Kidney (tissue), 22 donors: ENCODE measurements at places on chromosomes 2 and 18. TPM values are rescaled to one million over a fixed set of nuclear protein-coding genes. Genes with fewer than 3 reads are reported as not detected.

- no peak for DNase-seq
Measured at GRCh38 chr18:51339856-51340255, 142.4 kb upstream of the MEX3C start.

STK17B gene
- 3.4 TPM for polyA plus RNA-seq

- no peak for DNase-seq
Measured at GRCh38 chr2:40329739-40330030, 122.2 kb downstream of the SLC8A1 start.

DNA sequence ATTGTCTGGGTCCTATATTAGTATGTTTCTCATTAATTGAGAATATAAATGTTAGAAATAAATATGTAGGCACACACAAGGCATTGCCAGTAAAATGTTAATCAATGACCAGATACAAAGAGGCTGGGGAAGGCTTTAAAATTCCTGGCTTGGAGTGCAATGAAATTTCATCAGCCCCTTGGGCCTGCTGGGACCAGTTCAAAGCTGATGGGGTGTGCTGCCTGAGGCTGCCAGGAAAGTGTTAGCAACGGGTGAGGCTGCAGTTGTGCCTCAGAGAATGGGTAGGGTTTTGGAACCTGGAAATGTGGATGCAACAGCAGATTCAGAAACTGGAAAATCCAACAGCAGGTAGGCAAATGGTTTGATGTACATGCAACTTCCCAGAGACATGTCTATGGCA is 68.9 kb downstream of the DIPK1C start:
- DNase-seq, result peak; percentile 31

CFC1 gene
- polyA plus RNA-seq, result not detected

DNA sequence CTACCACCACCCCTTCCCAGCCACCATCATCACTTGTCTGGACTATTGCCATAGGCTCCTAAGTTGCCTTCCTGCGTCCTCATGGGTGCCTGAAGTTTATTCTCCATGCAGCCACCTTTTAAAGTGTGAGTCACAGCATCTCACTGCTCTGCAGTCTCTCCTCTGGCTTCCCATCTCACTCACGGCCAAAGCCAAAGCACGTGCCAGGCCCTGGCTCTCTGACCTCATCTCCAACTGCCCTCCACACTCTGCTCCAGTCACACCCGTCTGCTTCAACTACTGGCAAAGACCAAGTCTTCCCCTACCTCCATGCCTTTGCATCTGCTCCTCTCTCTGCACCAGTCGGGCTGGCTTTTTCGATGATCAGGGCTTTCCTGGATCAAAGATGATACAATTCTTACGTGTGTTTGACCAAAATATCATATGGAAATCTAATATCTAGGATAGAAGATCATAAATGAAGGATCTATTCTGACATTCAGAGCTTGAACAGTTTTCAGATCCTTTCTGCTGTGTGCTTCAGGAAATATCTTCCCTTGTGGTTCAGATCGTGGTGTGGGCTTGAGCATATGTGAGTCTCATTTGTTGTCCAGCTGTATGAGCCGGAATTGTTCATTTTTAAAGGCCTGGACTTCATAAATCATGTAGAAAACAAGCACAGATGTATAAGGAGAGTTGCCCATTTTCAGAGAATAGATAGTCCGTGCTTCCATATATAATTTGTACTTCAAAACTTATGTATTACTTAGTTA is 175.6 kb downstream of the PRKCE start:
- DNase-seq, result no peak

TEX44 gene
- not detected for polyA plus RNA-seq

GRCh38 chr18:31577195-31577594 is 14.5 kb upstream of the TTR start:
- no peak for DNase-seq

VSNL1 gene
- 1.0 TPM for polyA plus RNA-seq

- no peak for DNase-seq
Measured at GRCh38 chr2:89845532-89845931, 1154.1 kb downstream of the RPIA start.

GRCh38 chr2:200820573-200821234 is 9.0 kb downstream of the BZW1 start:
- no peak for DNase-seq

DNA sequence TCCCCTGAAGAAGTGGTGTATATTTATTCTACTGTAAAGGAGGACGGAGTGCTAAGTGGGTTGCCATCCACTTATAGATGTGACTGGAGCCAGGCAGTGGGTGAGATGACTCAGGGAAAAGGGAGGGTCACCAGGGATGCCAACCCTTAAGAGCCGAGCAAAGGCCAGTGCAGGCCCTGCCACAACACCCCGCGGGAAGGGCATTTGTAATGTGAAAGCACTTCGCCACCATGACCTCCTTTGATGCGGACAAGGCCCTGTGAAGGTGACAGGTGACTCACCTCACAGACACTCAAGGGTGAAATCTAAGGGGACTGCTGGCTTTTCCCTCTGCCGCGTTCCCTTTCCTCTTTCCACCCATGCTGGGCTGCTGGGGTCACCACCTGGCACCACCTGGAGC is 50.2 kb upstream of the MRPL33 start:
- no peak for DNase-seq

- DNase-seq, result no peak
Measured at GRCh38 chr2:31987454-31988220, 23.2 kb downstream of the MEMO1 start.

- peak; percentile 41 for DNase-seq
Measured at GRCh38 chr18:75810516-75810915, 383.0 kb upstream of the SMIM21 start.

PRSS56 gene
- polyA plus RNA-seq, result not detected

DNA sequence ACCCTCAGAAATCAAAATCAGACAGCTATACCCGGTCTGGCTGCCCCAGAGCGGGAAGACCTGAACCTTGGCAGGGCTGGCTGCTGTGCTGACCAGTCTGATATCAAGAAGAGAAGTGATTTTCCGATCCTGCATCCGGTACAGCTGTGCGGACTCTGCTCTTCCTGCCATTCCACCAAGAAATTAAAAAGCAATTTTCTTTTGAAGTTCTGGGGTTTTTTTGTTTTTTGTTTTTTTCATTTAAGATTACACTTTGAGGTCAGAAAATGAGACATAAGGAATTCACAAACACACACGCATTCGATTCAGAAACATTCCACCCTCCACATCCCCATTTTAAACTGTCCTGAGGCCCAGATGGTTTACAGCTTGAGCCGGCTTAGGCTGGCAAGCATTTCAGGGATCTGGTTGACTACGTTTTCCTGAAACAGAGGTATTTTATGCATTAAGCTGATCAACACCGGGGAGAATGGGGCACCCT is 156.5 kb downstream of the COL6A3 start:
- no peak for DNase-seq

SERPINB12 gene
- polyA plus RNA-seq, result not detected

GRCh38 chr2:222982909-222983265 is 69.1 kb upstream of the KCNE4 start:
- DNase-seq, result no peak

DNA sequence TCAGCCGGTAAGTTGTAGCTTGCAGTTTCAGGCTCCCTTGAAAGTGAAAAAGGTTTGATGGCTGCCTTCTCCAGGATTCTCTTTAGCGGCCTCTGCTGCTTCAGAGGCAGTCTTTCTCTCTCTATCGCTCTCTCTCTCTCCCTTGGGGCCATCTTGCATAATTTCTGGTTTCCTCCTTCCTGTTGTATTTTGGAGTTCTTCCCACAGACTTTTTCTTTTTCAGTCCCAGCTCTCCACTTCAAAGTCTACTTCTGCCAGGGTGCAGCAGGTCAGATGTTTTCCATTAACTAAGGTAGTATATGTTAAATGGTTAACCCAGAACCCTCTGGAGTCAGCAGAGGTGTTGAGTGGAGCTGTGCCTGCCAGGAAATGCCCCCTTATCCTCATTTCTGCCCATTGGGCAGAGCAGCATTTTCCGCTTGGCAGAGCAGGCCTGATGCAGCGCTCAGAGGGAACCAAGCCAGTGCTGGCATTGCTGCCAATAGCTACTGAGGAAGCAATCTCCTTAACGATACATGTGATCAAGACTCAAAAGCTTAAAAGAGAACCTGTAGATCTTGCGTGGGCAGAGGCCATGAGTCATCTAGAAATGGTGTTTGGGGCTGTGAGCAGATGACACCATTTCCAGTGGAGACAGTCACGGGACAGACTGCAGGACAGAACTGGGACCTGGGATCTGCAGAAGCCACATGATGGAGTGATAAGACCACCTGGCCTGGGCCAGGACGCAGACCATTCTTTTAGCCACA is 20.8 kb downstream of the DBI start:
- peak; percentile 83 for DNase-seq

DNA sequence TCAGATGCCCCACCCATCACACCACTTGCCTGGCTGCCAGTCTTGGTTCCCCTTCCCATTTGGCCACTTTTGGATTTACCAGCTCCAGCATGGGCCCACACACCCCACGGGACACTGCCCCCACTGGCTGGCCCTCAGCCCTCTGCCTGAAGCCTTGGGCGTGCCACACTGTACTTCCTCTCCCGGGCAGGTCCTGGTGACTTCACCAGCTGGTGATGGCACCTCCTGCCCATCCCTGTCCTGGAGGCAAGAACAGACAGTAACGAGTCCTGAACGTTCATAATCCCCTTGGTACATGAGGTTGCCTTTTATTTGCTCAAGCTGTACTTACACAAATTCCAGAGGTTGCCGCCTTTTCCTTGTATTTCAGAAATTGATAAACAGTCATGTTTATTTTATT is 81.1 kb downstream of the TMEM17 start:
- DNase-seq, result no peak

DNA sequence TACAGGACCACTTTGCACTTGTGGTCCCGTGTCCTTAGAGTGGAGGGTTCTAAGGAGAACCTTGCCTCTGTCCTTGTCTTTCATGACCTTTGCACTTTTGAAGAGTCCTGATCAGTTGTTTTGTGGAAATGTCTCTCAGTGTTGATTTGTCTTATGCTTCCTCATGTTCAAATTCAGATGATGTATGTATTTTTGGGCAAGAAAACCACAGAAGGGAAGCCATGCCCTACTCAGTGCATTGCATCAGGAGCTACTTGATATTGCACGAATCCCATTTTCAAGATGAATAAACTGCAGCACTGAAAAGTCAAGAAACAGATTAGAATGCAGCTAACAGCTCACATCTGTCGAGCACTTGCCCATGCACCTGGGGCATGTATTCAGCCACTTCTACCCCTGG is 152.2 kb downstream of the INHBB start:
- no peak for DNase-seq

- no peak for DNase-seq
Measured at GRCh38 chr2:60407398-60407797, 146.1 kb downstream of the BCL11A start.

GALNT5 gene
- 0.06 TPM for polyA plus RNA-seq

GRCh38 chr2:101149241-101150192 is 1.7 kb downstream of the TBC1D8 start:
- DNase-seq, result peak; percentile 46

REG1B gene
- 1.5 TPM for polyA plus RNA-seq

DNA sequence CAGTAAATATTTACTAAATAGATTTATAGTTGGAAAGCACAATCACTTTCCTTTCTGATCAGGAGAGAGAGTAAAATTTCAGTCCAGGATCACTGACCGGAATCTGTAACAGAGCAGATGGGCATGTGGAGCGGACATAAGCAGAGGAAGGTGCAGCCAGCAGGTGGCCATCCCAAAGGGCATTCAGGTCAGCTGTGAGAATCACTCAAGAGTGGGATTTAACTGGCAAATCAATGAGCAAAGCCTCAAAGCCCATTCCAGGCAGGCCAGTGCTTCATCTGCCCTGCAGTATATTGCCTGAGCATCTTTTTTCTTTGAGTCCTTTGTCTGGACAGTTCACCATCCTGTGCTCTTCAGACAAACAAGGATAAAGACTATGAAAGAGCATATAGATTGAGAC is 166.4 kb upstream of the SLC14A2 start:
- DNase-seq, result no peak

DNA sequence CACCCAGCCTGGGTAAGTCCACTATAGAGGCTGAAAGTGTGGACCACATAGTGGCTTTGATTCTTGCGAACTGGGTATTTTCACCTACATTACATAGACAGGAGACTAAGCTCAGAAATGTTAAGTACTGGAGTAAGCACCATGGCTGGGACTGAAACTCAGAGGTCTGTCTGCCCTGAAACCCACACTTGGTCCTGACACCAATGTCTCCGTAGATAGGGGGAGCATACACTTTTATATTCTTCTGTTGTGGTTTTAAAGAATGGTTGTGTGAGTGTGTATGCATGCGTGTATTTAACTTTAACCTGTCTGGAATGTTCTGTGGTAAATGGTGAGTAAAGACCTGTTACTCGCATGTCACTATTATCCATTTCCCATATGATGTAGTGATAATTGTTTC is 10.3 kb upstream of the NPPC start:
- DNase-seq, result no peak

CAPN14 gene
- 0.22 TPM for polyA plus RNA-seq

- DNase-seq, result no peak
Measured at GRCh38 chr2:158805936-158806335, 10.8 kb downstream of the DAPL1 start.
